ENCODE measurements at places on chromosomes 13 and 19.
A peak's percentile ranks its signal among the peaks of the same experiment; 100 is the strongest.

GRCh38 chr13:110330491-110331011 is 23.5 kb downstream of the COL4A2 start:
- DNase-seq, result no peak

- no peak for DNase-seq
Observed at GRCh38 chr13:108383667-108384066, 114.1 kb downstream of the TNFSF13B start.

DNA sequence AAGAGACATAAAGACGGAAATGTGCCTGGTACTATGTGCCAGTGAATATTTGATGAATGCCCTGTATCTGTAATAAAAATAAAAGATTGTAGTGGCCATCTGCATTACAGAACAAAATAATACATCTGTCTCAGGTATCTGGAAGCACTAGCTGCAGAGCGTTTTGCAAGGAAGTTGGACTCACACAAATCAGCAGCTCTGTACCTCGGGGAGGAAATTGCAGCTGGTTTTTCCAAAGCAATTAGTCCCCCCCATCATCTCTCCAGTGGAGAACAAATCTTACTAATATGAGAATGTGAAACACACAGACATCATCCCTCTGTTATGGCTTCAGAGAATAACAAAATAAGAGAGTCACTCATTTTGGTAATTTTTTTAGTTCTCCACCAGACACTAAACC is 245.3 kb downstream of the ITGBL1 start:
- no peak for DNase-seq

GRCh38 chr13:41456768-41457588 is at the start of gene RGCC:
TSS of gene RGCC (plus strand) at chr13:41457550. CDS start at chr13:41457708, 158 bp downstream.
- DNase-seq, result peak; percentile 48

- DNase-seq, result no peak
Observed at GRCh38 chr19:8528500-8528899, 14.5 kb upstream of the ZNF414 start.

DNA sequence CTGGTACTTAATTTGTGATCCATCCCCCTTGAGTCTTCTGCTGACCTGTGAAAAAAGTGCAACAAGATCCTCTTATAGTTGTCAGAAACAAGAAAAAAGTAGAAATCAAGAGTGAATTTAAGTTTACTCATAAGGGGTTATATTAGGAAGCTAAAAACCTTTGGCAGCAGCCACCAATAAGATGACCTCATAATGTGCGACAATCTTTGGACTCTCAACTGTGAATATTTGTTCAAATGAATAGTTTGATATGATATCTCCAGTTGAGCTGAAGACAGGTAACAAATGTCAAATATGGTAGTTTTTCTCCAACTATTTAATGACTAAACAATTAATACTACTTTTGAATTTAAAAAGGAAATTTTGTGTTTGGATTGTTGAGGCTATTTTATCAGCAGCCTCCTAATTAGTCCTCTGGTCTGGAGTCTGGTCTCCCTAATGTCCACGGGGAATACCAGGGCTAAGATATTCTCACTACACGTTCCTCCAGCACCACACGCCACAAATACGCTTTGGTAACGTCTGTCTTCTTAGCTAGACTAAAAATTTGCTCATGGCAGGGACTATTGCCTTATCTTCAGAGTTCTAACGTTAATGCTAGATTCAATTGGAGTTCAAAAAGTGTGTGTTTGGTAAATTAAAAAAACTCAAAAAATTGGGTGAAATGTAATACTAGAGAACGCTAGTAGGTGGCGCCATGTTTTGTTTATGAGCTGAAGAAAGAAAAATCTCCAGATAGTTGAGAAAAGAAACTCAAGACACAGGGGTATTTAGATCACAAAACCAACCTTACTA is 51.0 kb upstream of the PDX1 start:
- DNase-seq, result peak; percentile 26

DNA sequence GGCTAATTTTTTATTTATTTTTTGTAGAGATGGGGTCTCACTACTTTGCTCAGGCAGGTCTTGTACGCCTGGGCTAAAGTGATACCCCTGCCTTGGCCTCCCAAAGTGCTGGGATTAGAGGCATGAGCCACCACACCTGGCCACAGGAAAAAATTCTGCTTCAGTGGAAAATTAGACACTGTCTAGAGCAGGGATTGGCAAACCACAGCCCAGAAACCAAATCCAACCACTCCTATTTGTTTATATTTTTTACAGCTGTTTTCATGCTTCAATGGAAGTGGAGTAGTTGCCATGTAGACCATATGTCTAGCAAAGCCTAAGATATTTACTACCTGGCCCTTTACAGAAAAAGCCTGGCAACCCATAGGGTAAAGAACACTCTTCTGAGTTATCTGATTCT is 123.7 kb upstream of the MRI1 start:
- no peak for DNase-seq

- DNase-seq, result no peak
Observed at GRCh38 chr13:103935117-103935516, 868.9 kb upstream of the SLC10A2 start.

- no peak for DNase-seq
Observed at GRCh38 chr13:95406176-95406575, 104.9 kb upstream of the ABCC4 start.

DNA sequence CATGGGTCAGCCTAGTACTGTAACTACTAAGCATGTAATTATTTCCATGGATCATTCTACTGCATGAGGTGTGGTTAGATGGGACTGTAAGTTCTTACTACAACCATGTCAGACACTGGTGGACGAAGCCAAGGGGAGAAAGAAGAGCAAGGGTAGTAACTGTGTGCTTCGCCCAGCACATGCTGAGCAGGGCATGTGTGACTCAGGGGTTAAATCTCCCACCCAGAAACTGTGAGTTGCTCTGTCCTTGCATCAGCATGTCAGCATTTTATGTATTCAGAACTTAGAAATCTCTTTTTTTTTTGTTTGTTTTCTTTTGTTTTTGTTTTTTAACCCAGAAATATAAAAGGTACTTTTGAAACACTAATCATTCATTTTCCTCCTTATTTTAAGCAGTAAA is 436.6 kb upstream of the KLF12 start:
- DNase-seq, result no peak

DNA sequence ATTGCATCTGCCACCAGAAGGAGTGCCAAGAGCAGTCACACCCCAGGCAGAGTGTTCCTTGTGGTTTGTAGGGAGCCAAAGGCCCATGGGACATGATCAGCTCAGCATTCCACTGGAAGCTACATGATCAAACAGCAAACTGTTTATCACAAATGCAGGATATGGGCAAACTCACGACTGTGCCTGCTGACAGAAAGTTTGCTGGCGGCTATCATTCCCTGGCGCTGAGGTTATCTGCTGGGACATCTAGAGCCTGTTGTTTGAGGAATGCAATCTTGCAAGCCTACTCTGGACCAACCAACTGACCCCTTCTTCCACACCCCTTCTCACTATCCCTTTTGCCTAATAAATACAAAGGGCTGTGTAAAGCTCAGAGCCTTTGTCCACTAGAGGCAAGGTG is 7.7 kb upstream of the ZNF613 start:
- no peak for DNase-seq

- no peak for DNase-seq
Observed at GRCh38 chr13:103883698-103884097, 817.5 kb upstream of the SLC10A2 start.

GRCh38 chr13:43159026-43159461 is 135.7 kb downstream of the DNAJC15 start:
- DNase-seq, result peak; percentile 50

- DNase-seq, result peak; percentile 93
Observed at GRCh38 chr19:55624109-55625003, at the start of gene ZNF784. TSS of gene ZNF784 (minus strand) at chr19:55624566. CDS start at chr19:55624561, 5 bp downstream.

- peak; percentile 32 for DNase-seq
Observed at GRCh38 chr13:41049480-41050440, 11.5 kb upstream of the WBP4 start.

DNA sequence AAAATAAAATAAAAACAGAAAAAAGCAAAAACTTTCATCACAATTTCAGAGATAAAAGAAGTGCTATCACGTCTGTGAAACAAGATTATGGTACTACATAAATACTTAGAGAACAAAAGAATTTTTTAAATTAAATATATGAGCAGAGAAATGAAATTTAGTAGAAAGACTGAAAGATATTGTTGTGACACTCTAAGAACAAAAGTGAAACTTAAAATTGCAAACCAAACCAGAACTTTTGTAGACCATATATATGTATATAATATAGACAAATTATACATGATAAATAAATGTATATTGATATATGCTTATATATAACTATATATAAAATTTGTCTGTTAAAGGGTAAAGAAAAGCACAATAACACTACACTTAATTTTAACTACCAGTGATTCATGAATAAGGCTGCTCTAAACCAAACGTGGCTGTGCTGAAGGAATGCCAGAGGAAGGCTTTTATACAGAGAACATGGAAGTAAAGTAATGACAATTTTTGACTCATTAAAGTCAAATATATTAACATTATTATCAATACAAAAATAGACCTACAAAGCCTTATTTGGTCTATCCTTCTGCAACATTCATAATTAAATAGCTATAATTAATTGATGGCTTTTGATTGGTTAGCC is 1516.7 kb upstream of the PCDH20 start:
- no peak for DNase-seq

DNA sequence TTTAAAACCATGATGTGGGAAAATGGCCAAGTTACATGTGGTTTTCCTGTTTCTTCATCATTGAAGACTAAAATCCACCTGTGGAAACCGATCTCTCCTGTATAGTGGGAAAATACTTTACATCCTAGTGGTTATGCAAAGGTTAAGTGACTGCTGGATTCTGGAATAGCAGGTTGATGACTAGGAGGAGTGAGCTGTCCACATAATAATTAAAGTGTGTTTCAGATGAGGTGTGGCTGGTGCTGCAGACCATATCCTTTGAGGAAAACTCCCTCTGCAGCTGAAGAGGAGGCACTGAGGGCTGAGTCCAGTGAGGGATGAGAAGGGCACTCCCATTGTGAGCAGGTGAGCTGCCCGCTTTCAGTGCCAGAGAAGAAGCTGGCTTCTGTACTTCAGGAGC is 43.2 kb downstream of the DCLK1 start:
- DNase-seq, result peak; percentile 21

DNA sequence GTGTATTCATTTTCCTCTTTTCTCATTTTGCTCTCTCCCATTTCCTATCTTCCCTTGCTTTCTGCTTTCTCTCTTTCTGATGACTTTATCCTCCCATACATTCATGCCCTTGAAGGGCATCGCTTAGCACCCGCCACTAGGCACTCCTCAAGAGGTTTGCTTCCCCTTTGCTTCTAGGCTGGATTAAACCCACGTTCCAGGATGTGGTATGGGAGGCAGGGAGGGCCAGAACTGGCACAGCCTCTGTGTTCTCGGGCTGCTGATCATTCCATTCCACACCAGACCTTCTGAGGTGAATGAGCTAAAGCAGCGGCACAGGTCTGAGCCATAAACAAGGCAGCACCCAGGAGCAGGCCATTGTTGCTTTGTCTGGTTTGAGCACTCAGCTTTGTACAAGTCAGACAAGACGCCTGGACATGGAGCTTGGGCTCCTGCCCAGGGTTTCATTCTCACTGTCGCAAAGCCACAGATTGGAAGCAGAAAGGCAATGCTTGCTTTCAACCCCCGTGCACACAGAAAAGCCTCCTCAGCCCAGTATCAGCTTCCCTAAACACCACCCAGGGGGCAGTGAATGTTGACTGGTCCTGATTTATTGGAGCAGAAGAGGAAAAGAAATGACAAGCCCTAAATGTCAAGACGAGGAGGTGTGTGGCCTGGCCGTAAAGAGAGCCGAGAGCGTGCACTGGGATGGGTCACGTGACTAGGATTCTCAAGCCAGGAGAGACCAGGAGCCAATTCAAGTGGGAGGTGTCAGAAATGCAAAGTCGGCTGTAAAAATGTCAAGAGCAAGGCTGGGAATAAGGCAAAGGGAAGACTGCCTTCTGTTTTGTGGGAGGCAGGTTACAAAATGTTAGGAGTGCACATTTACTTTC is 218.0 kb upstream of the SERP2 start:
- DNase-seq, result no peak

DNA sequence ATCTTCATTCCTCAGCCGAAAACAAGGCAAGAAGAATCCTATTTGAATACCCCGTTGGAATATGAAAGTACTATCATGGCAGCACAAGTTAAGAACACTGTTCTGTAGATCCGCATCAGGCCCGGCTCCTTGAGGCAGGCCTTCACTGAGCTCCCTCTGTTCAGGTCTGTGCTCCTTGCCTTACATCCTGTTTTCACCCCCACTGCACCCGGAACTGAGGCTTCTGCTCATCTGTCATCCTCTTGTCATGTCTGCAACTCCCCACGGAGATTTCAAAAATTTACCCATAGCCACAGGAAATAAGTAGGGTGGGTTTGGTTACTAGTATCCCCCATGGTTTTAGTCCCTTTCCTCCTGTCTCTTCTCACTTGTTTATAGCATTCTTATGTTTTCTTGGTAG is 861.9 kb downstream of the GPC5 start:
- DNase-seq, result no peak

GRCh38 chr13:99366075-99366987 is 59.1 kb upstream of the GPR183 start:
- no peak for DNase-seq

DNA sequence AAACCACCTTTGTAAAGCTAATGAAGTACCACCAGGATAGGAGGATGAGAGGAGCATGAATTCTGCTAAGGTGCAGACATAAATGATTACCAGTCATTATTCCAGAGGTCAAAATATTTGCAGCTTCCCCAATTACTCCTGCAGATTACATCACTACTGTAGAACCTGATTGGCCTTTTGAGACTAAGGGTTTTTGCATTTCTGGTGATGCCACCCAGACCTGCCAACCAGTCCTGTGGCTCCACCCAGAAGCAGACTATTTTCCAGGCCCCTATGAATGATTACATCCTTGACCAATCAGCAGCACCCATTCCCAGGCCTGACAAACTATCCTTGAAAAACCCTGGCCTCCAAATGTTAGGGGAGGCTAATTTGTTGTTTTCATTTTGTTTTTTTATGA is 11.2 kb upstream of the KCNC3 start:
- no peak for DNase-seq

DNA sequence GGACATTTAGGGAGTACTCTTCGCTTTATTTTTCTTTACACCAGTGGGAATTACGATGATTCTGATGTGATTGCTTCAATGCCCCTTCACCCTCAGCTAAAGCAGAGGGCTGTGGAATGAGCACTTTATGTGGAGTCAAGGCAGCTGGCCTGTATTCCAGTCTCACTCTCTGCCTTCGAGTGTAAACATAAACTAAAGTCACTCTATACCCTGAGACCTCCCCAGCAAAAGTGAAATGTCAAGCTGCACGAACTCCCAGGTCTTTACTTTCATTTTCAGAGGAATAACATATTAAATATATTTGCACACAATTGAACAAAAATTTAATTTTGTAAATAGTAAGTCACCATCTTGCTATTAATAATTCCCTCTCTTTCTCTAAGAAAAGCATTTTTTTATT is 557.1 kb downstream of the DACH1 start:
- DNase-seq, result no peak

DNA sequence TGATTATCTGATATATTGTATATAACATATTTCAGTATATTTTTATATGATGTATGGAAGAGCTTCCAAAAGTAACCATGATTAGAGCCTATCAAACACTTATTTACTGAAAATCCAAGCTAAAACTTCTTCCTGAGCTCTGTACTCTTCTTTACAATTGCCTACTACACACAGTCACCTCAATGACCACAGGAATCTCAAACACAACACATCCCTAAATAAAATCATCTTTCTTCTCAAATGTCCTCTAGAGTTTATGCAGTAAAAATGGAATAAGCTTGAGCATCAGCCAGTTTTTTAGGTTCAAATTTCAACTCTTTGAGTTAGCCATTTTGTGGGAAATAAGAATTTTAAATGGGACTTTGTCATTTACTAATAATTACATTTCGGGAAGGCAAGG is 102.6 kb upstream of the FNDC3A start:
- no peak for DNase-seq

- peak; percentile 94 for DNase-seq
Observed at GRCh38 chr19:39409208-39410016, 2.8 kb downstream of the ZFP36 start.

Data from MCF 10A (cell line).